NCI-H524 treated with DMSO at 0.1 percent for 48 hours (cell line): ENCODE measurements at places on chromosomes 1 and 21.
A peak's percentile ranks its signal among the peaks of the same experiment; 100 is the strongest.

GRCh38 chr1:219810451-219810850, 117.9 kb downstream of the SLC30A10 start:
- DNase-seq: no peak

DNA sequence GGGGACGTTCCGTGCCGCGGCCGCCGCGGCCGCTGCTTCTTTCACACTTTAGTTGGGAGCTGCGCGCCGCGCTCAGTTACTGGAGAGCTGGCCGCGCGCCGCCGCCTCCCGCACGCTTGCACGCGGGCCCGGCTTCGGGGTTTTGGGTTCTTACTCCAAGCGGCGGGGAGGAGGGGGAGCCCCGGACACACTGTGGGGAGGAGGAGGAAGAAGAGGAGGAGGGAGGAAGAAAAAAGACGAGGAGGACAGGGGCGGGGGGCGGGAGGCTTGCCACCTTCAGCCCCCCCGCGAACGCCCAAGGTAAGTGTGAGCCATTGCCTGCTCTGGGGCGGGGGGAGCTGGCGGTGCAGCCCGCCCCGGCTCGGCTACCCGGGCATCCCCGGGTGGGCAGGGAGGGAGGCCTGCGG, 243 bp downstream of the C1orf21 start:
- DNase-seq: no peak

GRCh38 chr1:22184892-22185612, 42.2 kb upstream of the WNT4 start:
- peak; percentile 83 for DNase-seq

- DNase-seq: no peak
These were observed 429.6 kb downstream of the USP25 start for GRCh38 chr21:16159213-16159970.

GRCh38 chr1:96363826-96364225, 357.8 kb upstream of the PTBP2 start:
- no peak for DNase-seq

- DNase-seq: no peak
These were observed 18.0 kb upstream of the PTP4A2 start for GRCh38 chr1:31955917-31956736.

GRCh38 chr1:31654474-31654776, 9.7 kb upstream of the PEF1 start:
- DNase-seq: no peak

- no peak for DNase-seq
These were observed 7.4 kb downstream of the KYAT3 start for GRCh38 chr1:88985032-88985431.

DNA sequence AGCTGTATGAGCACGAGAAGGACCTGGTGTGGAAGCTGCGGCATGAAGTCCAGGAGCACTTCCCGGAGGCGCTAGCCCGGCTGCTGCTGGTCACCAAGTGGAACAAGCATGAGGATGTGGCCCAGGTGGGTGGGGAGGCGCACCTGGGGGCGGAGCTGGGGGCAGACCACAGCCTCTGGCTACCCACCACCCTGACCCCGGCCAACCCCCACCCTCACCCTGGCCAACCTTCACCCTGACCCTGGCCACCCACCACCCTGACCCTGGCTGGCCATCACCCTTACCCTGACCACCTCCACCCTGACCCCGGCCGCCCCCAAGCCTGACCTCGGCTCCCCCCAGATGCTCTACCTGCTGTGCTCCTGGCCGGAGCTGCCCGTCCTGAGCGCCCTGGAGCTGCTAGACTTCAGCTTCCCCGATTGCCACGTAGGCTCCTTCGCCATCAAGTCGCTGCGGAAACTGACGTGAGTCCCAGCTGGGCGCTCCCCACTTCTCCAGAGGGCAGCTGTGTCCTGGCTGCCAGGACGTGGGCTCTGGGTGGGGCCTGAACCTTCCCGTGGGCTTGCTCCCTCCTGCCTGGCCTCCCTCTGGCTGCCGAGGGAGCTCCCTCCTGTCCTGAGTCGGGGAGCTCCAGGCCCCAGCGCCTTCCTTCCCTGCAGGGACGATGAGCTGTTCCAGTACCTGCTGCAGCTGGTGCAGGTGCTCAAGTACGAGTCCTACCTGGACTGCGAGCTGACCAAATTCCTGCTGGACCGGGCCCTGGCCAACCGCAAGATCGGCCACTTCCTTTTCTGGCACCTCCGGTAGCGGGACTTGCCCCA, 69.5 kb downstream of the PIK3CD start:
- DNase-seq: no peak

GRCh38 chr1:22825486-22826189, 115.0 kb downstream of the EPHB2 start:
- no peak for DNase-seq
